ENCODE measurements at places on chromosomes 12 and 14.

- no peak for DNase-seq
These were observed 947 bp downstream of the GAS2L3 start for GRCh38 chr12:100574187-100575074.

DNA sequence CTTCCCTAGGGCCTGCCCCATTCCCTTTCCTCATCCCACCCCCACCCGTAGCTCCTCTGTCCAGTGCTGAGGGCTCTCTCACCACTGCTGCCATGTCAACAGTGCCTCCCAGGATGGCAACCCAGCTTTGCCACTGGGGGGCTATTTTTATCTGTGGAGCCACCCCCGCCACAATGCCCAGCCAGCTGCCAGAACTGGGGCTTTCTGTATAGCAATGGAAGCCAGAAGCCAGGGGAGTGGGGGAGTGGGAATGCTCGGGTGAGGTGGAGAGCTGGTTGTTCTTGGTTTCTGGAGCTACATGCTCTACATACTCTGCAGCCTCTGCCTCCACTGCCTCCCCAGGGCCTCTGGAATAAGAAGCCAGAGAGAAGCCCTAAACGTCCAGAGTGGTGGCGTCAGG lies 8.9 kb downstream of the PDE1B start:
- DNase-seq = no peak

DNA sequence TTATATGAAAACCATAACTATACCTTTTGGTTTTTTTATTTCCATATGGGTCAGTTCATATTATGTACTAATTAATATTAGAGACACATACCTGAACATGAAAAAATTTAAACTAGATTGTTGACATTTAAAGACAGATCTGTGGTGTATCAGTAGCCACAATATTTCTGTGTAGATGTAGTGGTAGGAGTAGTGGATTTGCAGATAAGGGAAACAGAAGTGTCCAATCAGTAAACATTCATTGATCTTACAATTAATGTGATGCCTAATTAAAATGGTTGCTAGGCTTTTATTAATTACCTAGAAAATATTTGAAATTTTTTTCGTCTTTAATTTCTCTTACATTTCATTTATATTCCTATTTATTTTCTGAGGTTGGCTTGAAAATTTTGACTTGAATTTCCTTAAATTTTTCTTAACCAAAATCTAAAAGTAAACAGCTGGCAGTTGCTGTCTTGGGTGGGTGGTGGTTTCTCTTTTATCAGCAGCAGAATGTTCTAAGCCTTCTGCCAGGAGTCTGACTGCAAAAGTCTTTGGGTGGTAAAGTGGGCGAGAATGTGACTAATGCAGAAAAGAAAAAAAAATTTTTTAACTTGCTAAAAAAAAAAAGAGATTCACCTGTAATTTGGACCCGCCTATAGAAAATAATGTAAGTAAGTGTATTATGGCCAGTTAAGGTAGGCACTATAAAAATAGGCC lies 2.4 kb downstream of the FGFR1OP2 start:
- DNase-seq = peak; percentile 15

- no peak for DNase-seq
These were observed 301.3 kb downstream of the AEBP2 start for GRCh38 chr12:19740472-19741131.

DNA sequence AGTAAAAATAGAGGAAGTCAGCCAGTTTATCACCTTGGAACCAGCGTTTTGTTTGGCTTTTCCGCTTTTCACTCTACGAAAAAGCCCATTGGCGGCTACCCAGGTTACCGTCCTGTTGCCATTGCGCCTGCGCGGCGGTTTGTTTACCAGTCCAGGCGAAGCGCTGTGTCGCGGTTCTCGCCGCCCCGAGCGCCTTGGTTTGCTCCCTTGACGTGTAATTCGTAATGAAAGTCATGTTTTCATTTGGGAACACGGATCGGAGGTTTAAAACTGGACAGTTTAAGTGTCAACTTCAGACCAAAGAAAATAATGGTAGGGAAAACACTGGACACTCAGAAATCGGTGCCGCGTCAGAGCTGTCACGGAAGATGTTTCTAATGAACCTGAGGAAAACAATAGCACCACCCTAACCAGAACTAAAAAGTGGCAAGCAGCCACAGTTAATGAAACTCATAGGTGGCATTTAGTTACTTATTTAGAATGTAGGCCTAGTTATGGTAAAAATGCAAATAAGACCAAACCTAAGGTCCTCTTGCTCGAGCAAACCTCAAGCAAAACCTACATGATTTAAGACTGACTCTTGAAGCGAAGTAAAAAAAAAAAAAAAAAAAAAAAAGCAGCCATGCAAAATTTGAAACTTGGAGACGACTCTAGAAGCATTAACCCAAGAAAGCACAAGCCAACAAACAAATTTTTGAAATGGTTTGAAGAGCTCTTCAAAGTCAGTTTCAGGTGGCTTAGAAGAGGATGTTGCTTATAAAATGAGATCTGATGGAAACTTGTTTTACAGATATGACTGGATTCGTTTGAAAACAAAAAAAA lies 790 bp upstream of the GPR19 start:
- peak; percentile 76 for DNase-seq

GRCh38 chr14:92568621-92569479 lies 55.3 kb downstream of the RIN3 start:
- no peak for DNase-seq

Measured in IMR-90 (cell line).